ENCODE measurements at places on chromosomes 3 and 15.

DNA sequence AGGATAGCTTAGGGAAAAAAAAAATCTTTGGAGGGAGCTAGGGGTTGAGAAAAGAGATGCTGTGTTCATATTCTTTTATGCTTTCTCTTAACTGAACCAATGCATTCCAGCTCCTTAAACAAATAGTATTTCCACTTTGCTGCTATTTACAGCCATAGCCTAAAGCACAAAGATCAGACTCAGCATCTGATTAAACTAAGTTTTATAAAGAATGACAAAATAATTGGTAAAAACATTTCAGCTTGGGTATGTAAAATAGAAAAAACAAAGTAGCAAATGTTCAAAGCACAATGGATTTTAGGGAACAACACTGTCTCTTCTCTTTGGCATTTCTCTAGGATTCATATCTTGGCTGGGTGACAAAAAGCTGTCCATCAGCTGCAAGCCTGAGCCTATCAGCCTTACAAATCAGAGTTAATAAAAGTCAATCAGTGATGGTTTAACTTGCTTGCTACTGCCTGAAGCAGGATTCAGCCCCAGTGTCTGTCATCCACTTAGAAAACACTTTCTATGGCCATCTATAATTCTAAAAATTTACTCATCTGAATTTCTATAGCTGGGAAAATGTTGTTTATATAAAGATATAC, 232.1 kb upstream of the CDIN1 start:
- no peak for DNase-seq

DNA sequence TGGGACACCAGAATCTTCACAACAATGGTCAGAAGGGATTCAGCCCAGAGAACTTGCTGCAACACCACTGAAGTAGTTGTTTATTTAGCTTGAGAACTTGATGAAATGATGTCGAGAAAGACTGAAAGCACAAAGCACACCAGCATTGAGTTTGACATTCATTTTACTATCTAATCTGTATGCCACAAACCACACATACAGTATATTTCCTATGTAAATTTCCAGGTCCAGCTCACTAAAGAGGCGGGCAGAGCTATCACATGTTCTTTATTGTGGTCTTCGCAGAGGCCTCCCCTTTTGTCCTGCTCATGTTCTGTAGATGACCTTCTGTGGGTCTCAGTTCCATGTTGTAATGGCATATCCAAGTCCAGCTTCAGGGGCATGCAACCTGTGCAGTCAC, 10.4 kb upstream of the FMN1 start:
- no peak for DNase-seq

DNA sequence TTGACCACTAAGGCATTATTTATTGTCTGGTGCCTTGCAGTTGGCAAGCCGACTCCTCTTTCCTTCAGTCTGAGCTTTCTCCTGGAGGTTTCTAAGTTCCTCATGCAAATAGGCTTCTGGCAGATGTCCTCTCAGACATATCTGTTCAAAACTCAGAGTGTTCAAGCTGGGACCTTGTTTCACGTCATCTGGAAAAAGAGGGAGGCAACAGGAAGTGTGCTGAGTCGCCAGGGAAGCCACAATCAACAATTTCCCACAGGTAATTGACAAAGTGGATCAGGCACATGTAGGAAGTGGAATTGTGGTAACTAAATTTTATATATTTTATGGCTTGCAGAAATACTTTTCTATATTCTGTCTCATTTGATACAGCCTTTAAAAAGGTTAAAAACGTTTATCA, 14.6 kb downstream of the SCG5 start:
- no peak for DNase-seq

- no peak for DNase-seq
Measured at GRCh38 chr3:61634678-61635077, 73.3 kb downstream of the PTPRG start.

DNA sequence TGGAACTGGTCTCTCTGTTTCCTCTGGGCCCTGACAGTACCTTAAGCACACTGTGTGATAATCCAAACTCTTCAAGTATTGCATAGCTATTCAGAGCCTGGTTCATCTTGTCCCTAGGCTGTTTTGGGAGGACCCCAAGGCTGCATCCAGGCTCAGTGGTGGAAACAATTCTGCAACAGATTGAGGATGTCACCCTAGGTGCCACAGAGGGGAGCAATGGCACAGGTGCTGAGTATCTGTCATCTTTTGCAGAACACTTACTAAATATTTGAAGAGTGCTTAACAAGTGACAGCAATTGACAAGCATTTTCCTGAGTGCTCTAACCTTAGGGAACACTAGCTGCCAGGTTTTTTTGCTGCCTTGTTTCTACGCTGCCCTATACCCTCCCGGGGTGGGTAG, 27.8 kb downstream of the STARD5 start:
- DNase-seq = no peak

DNA sequence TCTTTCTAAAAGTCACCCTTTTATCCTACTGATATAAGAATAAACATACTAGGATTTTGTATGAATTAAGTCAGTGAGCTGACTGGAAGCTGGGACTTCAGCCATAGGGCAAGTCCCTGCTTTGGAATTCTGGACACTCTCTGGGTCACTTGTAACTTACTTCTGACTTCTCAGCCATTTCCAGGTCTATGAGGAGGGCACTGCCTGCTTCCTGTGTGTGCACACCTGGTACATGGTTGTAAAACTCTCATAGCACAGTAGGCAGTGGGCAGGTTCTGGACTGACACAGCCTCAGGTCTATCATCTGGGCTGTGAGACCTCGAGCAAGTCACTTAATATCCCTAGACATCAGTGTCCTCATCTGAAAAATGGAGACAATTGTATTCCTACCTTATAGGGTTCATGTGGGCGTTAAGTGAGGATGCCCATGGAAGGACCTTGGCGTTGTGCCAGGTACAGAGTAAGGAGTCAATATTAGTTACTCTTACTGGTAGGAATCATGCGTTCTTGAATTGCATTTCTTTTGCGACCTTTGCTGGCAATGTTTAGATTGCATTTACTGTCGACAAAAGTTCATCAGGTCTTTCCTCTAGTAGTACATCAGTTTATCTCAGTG, 27.5 kb upstream of the TGM5 start:
- DNase-seq = no peak

DNA sequence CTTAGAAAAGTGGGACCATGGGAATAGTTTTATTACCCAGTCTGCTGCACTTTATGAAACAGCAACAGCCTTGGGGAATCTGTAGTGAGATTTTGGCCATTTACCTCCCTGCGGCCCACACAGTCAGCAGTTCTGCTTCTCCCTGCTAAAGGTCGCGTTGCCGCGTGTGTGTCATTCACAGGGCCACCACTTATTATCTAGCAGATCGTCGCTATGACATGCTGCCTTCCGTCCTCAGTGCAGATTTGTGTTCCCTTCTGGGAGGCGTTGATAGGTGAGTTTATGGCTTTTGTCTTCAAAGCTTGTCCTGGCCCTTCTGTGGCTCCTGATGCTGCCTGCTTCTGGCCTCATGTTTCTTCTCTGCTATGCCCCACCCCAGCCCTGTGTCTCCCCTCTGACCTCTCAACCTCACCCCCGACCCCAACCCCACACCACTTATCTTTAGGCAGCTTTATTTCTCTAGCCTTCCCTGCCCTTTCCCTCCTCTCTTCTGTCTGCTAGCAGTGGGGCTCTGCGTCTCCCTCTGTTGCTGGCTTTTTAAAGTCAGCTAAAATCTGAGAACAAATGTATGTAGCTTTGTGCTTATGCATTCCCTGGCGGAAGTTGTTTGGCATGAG, 30.1 kb downstream of the DIS3L start:
- no peak for DNase-seq

DNA sequence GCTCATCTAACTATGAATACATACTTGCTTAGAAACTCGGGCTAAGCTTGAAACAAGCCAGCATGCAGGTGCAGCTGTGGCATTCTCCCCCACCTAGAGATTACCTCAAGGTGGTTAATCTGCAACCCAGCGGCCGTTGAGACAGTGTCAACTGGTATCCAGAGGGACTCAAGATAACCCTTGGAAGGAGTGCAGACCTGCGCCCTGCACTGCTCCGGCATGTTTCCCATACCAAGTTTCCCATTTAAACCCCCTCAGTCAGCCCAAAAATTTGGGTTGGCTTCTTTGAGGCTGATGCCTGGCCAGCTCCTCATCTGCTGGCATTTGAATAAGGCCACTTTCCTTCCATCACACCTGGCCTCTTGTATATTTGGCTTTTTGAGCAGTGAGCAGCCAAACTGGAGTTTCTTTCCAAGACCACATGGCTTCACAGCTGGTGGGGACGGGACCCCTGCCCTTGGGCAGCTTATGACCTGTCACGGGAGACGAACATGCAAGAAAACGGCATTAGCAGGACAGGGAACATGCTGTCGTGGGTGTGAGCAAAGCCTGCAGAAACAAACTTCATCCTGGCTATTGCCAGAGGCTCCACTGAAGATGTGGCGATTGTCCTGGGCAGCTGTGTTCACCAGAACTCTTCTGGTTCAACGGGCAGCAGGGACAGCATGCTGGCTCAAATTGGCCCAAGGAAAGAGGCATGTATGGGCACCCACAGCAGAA, 98.2 kb downstream of the PLXNA1 start:
- DNase-seq = peak; percentile 32

- no peak for DNase-seq
Measured at GRCh38 chr3:193297421-193297820, 56.4 kb downstream of the PLAAT1 start.

- no peak for DNase-seq
Measured at GRCh38 chr15:31752065-31752762, 278.1 kb upstream of the CHRNA7 start.

GRCh38 chr15:76172782-76173181, 113.0 kb downstream of the TMEM266 start:
- DNase-seq = no peak

DNA sequence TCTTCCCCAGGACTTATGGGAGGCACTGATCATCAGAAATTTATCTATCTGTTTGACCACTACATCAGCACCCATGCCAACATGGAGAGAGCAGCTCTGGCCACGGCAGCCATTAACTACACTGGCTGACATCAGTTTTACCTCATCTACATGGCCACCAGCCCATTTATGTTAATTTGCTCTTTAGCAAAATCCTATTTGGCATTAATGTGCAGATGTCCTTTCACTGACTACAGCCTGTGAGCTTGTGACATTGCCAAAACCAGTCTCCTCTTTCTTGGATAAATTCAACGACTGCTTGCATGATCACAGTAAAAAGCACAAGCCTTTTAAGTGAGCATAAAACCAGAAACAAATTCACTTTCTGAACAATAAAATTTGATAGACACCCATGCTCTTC, 47.5 kb downstream of the NR1I2 start:
- DNase-seq = no peak

GRCh38 chr15:65085207-65085753, 8.7 kb downstream of the KBTBD13 start:
- no peak for DNase-seq

- DNase-seq = no peak
Measured at GRCh38 chr15:45362419-45362818, 15.9 kb downstream of the GATM start.

- DNase-seq = no peak
Measured at GRCh38 chr15:40103864-40104271, 4.8 kb downstream of the BMF start.

DNA sequence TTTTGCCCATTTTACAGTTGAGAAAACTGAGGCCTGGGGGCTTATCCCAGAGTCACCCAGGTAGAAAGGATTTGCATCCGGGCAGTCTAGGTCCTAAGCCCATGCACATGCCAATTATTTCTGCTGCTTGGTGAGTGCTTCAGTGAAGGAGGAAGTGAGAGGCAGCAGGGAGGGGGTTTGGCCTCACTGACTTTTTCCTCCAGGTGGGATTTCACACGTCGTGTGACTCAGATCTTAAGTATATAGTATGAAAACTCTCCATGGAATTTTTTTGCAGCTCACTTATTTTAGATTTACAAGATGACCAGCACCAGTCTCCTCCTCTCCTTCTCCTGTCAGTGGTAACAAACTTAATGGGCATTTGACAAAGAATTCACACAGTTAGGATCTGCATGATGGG, 4.6 kb downstream of the ITGA11 start:
- no peak for DNase-seq

DNA sequence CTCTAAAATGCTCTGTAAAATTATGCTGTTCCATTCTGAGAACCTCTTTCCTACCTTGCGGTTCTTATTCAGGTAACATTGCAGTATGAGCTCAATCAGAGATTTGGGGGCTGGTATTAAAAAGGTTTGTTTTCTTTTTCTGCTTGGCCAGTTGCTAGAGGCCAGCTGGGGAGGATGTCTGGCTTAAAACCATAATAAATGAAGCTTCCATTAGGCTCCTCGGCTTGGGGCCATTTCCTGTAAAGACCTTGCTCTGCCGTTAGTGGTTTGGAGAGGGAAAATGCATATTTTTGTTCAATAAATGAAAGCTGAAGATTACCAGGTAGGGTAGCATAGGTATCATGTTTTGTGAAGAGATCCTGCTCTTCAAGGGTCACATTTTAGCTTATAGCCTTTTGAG, 55.2 kb downstream of the MCTP2 start:
- DNase-seq = no peak

GRCh38 chr15:99911816-99912215, 178.6 kb upstream of the LYSMD4 start:
- DNase-seq = no peak

DNA sequence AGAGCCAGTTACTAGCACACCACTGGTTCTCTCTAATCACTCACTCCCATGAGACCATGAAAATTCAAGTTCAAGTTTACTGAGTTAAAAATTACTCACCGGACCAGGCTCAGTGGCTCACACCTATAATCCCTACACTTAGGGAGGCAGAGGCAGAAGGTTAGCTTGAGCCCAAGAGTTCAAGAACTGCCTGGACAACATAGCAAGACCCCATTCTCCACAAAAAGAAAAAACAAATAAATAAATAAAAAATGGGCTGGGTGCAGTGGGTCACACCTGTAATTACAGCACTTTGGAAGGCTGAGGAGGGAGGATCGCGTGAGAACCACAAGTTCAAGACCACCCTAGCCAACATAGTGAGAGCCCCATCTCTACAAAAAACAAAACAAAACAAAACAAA, 21.2 kb upstream of the CILP start:
- no peak for DNase-seq

DNA sequence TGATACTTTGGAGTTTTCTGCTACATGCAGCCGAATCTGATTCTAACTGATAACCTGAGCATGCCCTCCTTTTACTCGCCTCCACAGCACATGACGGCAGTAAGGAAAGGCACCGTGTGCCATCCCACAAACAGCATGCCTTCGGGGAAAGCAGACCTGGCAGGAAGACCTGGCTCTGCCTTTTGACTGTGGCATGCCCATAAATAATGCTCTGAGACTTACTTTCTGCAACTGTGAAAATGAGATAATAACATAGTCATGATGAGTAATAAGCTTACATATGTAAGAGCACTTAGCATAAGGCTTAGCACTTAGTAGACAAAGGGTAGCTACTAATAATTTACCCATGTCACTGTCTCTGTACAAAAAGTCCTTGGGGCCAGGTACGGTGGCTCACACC, 32.9 kb downstream of the MTHFS start:
- DNase-seq = no peak
